Endothelial cell (in vitro differentiated cells): ENCODE measurements at places on chromosomes 12 and 14.

DNA sequence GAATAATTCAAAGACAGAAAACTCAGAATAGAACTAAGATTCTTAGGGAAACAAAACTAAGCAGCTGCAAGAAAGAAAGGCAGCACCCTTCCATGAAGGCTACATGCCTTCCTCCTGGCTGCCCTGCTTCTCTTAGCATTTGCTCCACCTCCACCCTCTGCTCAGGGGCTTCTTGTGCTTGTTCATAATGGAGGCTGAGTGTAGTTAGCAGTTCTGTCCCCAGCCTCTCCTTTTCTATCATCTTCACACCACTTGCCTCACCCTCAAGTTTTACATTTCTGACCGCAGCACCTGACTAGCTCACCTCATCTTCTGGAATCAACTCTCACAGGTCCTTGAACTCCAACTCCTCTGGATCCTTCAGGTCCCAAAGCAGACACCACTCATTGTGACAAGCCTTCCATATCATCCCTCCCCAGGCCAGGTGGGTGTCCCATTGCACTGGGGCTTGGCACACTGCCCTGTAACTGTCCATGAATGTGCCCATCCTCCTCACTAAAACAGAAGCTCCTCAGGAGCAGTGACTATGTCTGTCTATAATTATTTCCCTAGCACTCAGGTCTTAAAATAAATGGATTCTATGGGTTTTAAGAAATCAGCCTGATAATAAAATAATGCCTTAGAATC is 139.1 kb downstream of the TMTC1 start:
- no peak overlapping the region for H3K27ac ChIP-seq
- H3K27me3 ChIP-seq, result no peaks in the 10 kb centered on the region
- no peak for DNase-seq
- no peaks in the 10 kb centered on the region for H3K36me3 ChIP-seq

DNA sequence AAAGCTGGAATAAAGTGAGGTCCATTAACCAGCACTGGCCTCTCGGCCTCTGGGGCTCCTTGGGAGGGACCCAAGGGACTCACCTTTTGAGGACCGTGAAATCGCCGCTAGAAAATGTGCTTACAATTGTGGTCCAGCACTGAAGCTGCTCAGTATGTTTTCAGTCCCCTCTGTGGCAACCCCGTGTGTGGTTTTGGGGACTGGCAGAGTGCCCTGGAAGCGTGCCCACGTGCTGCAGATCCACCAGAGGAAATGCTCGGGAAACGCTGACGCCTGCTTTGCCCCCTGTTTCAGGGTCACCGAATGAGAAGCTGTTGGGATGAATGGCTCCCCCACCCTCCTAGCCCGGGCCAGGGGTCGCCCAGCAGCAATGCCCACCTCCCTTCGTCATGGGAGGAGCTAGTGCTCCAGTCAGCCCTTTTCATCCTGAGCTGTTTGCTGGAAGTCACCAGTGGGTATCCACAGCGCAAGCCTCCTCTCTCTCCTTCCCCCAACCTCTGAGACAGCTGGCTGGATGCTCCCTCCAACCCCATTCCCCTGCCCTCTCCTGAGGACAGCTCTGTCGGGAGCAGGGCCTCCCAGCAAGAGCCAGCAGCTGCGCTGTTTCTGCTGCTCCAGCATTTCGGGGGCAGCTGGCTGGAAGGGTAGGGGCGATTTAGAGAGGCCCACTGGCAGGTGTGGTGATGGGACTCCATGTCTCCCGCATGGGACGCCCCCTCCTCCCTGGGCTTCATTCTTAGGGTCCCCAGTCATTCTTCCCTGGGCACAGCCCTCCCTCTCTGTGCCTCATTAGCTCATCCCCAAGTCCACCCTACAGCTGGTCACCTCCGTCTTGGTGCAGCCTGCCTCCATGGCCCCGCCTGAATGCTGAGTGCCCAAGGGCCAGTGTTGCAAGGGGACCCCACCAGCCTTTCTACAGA is 33.2 kb upstream of the PPP1R13B start:
- no peak for DNase-seq
- H3K27me3 ChIP-seq, result peaks cover 4% of the 10 kb centered on the region
- H3K36me3 ChIP-seq, result no peaks in the 10 kb centered on the region
- H3K4me1 ChIP-seq, result peaks cover 7% of the 10 kb centered on the region

GRCh38 chr14:49767571-49768300 is at the start of gene KLHDC2:
Gene KLHDC2, plus strand, starts transcription at chr14:49768153. Its CDS starts 316 bp downstream, at chr14:49768469.
- peak within 1 kb of the TSS; percentile 98 for H3K27ac ChIP-seq
- peak; percentile 92 for DNase-seq

- peak overlapping the region; percentile 16 for H3K27ac ChIP-seq
- H3K4me1 ChIP-seq, result peaks cover 2% of the 10 kb centered on the region
- peaks cover 3% of the 10 kb centered on the region for H3K27me3 ChIP-seq
- no peak for DNase-seq
Measured at GRCh38 chr14:61753631-61754030, 8.6 kb upstream of the SNAPC1 start.

DNA sequence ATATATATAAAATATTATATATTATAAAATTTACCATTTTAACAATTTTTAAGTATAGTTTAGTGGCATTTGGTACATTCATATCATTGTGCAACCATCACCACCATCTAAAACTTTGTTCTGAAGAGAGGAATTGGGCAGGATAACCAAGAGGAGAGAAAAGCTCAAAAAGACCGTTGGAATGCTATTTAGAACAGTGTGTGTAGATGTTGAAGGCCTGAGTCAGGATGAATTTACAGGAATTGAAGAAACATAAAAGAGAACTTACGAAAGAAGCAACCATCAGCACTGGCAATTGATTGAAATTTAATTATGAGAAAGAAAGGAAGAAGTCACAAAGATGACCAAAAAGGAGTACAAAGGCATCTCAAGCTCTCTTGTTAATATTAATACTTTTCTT is 196.9 kb upstream of the PWP1 start:
- DNase-seq, result no peak
- no peak overlapping the region for H3K27ac ChIP-seq
- H3K4me1 ChIP-seq, result peaks cover 8% of the 10 kb centered on the region
- H3K4me3 ChIP-seq, result no peak overlapping the region
- H3K27me3 ChIP-seq, result no peaks in the 10 kb centered on the region
- no peaks in the 10 kb centered on the region for H3K36me3 ChIP-seq

- H3K4me3 ChIP-seq, result no peak overlapping the region
- peaks cover 14% of the 10 kb centered on the region for H3K36me3 ChIP-seq
- H3K4me1 ChIP-seq, result no peaks in the 10 kb centered on the region
- no peak overlapping the region for H3K27ac ChIP-seq
- DNase-seq, result no peak
- peaks cover 5% of the 10 kb centered on the region for H3K27me3 ChIP-seq
Measured at GRCh38 chr12:128513831-128514230, 246.9 kb downstream of the TMEM132C start.

DNA sequence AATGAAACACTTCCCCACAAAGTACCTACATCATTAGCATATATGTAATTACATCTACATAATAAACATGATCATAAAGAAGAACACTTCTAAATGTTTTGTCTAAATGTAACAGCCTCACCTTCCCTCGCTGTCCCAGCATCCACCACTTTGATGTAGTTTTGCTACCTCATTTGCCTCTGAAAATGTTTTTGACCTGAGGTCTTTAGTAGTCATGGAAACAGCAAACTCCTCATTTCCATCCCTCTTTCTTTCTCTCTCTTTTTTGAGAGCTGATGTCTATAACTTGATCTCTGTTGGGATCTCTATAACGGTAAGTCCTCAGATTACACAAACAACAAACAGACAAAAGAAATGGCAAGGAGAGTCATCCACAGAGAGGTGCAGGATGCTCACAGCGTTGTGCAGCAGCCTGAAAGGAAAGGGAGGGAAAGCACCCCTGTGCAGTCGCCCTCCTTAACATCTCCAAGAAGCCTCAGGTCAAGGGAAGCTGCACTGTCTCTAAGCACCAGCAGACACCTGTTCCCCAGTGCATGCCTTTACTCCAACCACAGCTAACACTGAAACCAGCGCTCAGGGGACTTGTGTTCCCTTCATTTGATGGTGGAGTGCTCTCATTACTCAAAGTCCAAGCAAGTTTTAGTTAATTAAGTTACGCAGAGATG is 268.7 kb downstream of the TMEM132D start:
- no peaks in the 10 kb centered on the region for H3K27me3 ChIP-seq
- DNase-seq, result no peak
- H3K4me1 ChIP-seq, result no peaks in the 10 kb centered on the region
- no peak overlapping the region for H3K4me3 ChIP-seq

GRCh38 chr14:76518366-76518765 is 142.4 kb downstream of the ESRRB start:
- H3K27ac ChIP-seq, result no peak overlapping the region
- DNase-seq, result no peak
- H3K4me1 ChIP-seq, result peaks cover 20% of the 10 kb centered on the region
- H3K27me3 ChIP-seq, result peaks cover 2% of the 10 kb centered on the region

- no peak overlapping the region for H3K27ac ChIP-seq
- no peaks in the 10 kb centered on the region for H3K4me1 ChIP-seq
- peaks cover 6% of the 10 kb centered on the region for H3K27me3 ChIP-seq
- H3K4me3 ChIP-seq, result no peak overlapping the region
Measured at GRCh38 chr14:92568621-92569479, 55.3 kb downstream of the RIN3 start.

GRCh38 chr12:130968611-130969010 is 14.9 kb downstream of the ADGRD1 start:
- no peak overlapping the region for H3K27ac ChIP-seq
- DNase-seq, result no peak
- no peaks in the 10 kb centered on the region for H3K27me3 ChIP-seq
- no peaks in the 10 kb centered on the region for H3K36me3 ChIP-seq

- peaks cover 7% of the 10 kb centered on the region for H3K4me1 ChIP-seq
- no peaks in the 10 kb centered on the region for H3K27me3 ChIP-seq
- H3K27ac ChIP-seq, result no peak overlapping the region
- DNase-seq, result no peak
Measured at GRCh38 chr14:61048640-61049039, 67.6 kb downstream of the SLC38A6 start.

GRCh38 chr14:70599345-70599744 is 1.1 kb downstream of the MED6 start:
- peak overlapping the region; percentile 99 for H3K4me3 ChIP-seq
- H3K27ac ChIP-seq, result peak overlapping the region; percentile 32
- no peak for DNase-seq
- peaks cover 14% of the 10 kb centered on the region for H3K4me1 ChIP-seq

DNA sequence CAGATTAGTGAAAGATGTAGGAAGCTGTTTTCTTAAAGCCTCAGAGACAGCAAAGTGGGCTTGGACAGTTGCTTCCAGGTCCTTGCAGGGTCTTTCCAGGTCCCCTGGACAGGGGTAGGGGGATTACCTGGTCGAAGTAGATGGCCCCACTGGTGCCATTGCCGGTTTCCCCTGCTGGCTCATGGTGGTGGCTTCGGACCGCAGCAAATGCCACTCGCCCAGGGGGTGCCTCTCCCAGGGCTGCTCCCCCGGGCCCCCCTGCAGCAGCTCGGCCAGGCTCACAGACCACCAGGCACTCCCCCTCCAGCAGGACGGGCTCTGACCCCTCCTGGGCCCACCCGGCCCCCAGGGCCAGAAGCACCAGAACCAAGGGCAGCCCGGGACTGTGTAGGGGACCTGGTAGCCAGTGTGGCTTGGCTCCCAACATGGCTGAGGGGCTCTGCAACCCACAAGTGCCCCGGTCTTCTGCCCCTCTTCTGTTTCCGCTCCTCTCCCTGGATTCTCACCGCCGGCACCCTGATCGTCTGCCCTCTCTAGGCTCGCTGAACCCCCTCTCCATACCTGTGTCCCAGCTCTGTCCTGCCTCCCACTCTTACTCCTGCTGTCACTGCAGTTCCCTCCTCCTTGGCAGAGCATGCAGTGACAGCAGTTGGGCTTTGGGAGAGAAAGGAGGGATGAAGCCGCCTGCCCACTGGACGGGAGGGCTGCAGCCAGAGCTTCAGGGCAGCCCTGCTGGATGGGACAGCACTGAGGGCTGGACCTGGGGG is 657 bp downstream of the CBLN3 start:
- peaks cover 15% of the 10 kb centered on the region for H3K36me3 ChIP-seq
- no peak for DNase-seq
- peaks cover 19% of the 10 kb centered on the region for H3K4me1 ChIP-seq
- peaks cover 14% of the 10 kb centered on the region for H3K27me3 ChIP-seq
- peak overlapping the region; percentile 25 for H3K4me3 ChIP-seq

DNA sequence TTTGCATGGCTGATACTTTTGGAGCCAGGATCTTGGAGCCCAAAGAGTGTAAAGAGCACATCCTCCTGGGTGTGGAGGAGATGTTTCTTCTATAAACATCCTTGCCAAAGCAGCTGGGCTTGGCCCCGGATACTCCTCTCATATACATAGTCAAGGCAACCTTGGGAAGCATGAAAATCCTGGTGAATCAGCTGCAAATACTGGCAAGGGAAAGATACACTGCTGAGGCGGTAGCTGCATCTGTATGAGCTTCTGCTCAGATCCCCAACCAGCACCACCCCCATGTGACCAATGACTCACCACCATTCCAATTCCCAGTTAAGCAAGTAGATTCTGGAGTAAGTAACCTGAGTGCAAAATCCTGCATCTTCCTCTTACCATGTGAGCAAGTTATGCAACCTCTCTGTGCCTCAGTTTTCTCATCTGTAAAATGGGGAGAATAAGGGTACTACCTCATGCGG is 567.4 kb downstream of the MED13L start:
- H3K27me3 ChIP-seq, result peaks cover 1% of the 10 kb centered on the region
- H3K36me3 ChIP-seq, result no peaks in the 10 kb centered on the region
- no peak overlapping the region for H3K27ac ChIP-seq
- no peak for DNase-seq

GRCh38 chr12:94615260-94616181 is 34.8 kb downstream of the TMCC3 start:
- peaks cover 5% of the 10 kb centered on the region for H3K36me3 ChIP-seq
- H3K27me3 ChIP-seq, result no peaks in the 10 kb centered on the region
- peak overlapping the region; percentile 3 for H3K4me3 ChIP-seq
- no peak for DNase-seq

GRCh38 chr12:40953076-40953475 is 235.0 kb upstream of the PDZRN4 start:
- no peaks in the 10 kb centered on the region for H3K27me3 ChIP-seq
- H3K4me3 ChIP-seq, result no peak overlapping the region
- no peaks in the 10 kb centered on the region for H3K4me1 ChIP-seq

- H3K36me3 ChIP-seq, result no peaks in the 10 kb centered on the region
- H3K27me3 ChIP-seq, result no peaks in the 10 kb centered on the region
- no peaks in the 10 kb centered on the region for H3K4me1 ChIP-seq
- H3K27ac ChIP-seq, result no peak overlapping the region
Measured at GRCh38 chr14:88289996-88290395, 33.1 kb downstream of the KCNK10 start.

- peak overlapping the region; percentile 64 for H3K27ac ChIP-seq
- H3K4me3 ChIP-seq, result no peak overlapping the region
- H3K36me3 ChIP-seq, result peaks cover 31% of the 10 kb centered on the region
- DNase-seq, result no peak
- H3K4me1 ChIP-seq, result peaks cover 9% of the 10 kb centered on the region
Measured at GRCh38 chr14:89600950-89601826, 184.2 kb upstream of the FOXN3 start.
